ENCODE measurements at places on chromosomes 13 and 19.
A peak's percentile ranks its signal among the peaks of the same experiment; 100 is the strongest.

- peaks cover 23% of the 10 kb centered on the region for H3K4me1 ChIP-seq
- H3K27me3 ChIP-seq: peaks cover 33% of the 10 kb centered on the region
- no peak overlapping the region for H3K4me3 ChIP-seq
- no peak overlapping the region for H3K27ac ChIP-seq
- DNase-seq: no peak
- no peaks in the 10 kb centered on the region for H3K36me3 ChIP-seq
Measured at GRCh38 chr13:113096745-113097305, 8.8 kb upstream of the F7 start.

- no peaks in the 10 kb centered on the region for H3K27me3 ChIP-seq
- peaks cover 63% of the 10 kb centered on the region for H3K4me1 ChIP-seq
- H3K27ac ChIP-seq: peak overlapping the region; percentile 90
- peaks cover 5% of the 10 kb centered on the region for H3K36me3 ChIP-seq
- peak overlapping the region; percentile 54 for H3K4me3 ChIP-seq
Measured at GRCh38 chr13:43245374-43245964, 222.1 kb downstream of the DNAJC15 start.

DNA sequence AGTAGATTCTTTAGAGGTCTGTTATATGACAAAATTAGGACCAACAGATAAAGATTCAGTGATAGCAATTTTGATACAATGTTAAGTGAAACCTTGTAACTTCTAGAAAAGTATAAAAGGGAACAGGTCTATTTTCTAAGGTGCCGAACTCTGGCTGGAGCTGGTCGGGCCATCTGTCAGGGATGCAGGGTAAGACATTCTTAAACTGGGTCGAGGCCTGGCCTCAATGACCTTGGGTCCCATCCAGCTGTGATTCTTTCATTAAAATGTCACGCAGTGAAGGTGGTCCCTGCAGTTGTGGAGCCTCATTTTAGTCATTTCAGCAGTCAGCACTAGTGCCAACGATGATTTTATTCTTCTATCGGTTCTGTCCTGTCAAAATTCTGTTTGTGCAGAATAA is 271.9 kb upstream of the SPRY2 start:
- no peaks in the 10 kb centered on the region for H3K36me3 ChIP-seq
- DNase-seq: no peak
- no peaks in the 10 kb centered on the region for H3K4me1 ChIP-seq
- no peak overlapping the region for H3K27ac ChIP-seq
- H3K27me3 ChIP-seq: no peaks in the 10 kb centered on the region

DNA sequence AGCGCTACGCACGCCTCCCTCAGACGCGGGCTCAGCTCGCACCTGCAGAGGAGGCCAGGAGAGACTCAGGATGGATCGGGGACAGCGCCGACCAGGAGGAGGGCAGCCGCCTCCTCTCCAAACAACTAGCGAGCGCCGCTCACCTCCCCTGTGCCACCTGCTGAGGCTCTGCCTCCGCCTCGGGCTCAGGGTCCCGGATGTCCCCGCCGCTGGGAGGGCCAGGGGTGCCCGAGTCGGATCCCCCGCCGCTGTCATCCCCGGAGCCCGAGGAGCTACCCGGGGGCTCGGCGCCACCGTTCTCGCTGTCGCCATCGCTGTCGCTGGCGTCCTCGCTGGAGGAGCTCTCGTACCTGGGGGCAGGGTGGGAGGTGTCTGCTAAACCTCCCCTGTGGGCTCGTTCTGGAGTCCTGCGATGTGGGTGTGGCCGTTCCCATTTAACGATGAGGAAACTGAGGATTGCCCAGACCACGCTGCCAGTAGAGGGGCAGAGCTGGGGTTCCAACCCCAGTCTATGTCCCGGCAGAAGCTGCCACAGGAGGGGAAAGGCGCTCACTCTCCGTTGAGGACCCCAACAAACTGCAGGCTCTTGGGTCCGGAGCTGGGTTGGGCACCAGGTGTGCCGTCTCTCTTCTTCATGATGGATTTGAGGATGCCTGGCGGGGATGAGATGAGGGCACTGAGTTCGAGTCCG is 9.2 kb downstream of the KANK3 start:
- no peaks in the 10 kb centered on the region for H3K36me3 ChIP-seq
- peaks cover 21% of the 10 kb centered on the region for H3K27me3 ChIP-seq
- no peak overlapping the region for H3K4me3 ChIP-seq

- no peak overlapping the region for H3K4me3 ChIP-seq
- H3K36me3 ChIP-seq: no peaks in the 10 kb centered on the region
- H3K4me1 ChIP-seq: no peaks in the 10 kb centered on the region
- H3K27ac ChIP-seq: no peak overlapping the region
- peaks cover 2% of the 10 kb centered on the region for H3K27me3 ChIP-seq
Measured at GRCh38 chr19:19740755-19741154, 7.8 kb upstream of the ZNF14 start.

GRCh38 chr19:1875646-1876495 is 9.4 kb downstream of the ABHD17A start:
- H3K4me3 ChIP-seq: peak overlapping the region; percentile 97
- H3K27ac ChIP-seq: peak overlapping the region; percentile 97
- DNase-seq: peak; percentile 78
- H3K36me3 ChIP-seq: peaks cover 16% of the 10 kb centered on the region

- no peaks in the 10 kb centered on the region for H3K36me3 ChIP-seq
- no peak overlapping the region for H3K27ac ChIP-seq
- H3K4me1 ChIP-seq: peaks cover 9% of the 10 kb centered on the region
- peaks cover 29% of the 10 kb centered on the region for H3K27me3 ChIP-seq
- DNase-seq: peak; percentile 41
- H3K4me3 ChIP-seq: no peak overlapping the region
Measured at GRCh38 chr19:5880604-5881078, 10.3 kb upstream of the FUT5 start.

DNA sequence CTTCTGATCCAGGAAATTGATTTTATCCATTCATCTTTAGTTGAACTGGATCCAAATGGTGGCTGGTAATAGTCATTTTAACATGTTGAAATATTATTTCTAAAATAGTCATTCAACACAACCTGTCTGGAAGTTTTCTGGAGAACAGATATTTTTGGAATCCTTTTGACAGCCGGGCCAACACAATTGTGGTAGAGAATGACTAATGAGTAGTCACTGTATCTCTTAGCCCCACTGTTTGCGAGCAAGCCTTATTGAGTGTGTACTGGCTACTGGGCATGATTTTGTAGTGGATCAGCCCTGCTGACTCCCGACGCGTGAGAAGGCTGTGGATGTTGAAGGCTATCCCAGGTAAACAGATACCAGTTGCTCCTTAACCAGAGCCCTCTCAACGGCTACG is 383.4 kb downstream of the ZNF536 start:
- H3K4me3 ChIP-seq: no peak overlapping the region
- H3K36me3 ChIP-seq: no peaks in the 10 kb centered on the region
- no peak overlapping the region for H3K27ac ChIP-seq
- no peaks in the 10 kb centered on the region for H3K27me3 ChIP-seq
- H3K4me1 ChIP-seq: no peaks in the 10 kb centered on the region

- no peak overlapping the region for H3K27ac ChIP-seq
- peaks cover 4% of the 10 kb centered on the region for H3K27me3 ChIP-seq
- no peak overlapping the region for H3K4me3 ChIP-seq
- no peaks in the 10 kb centered on the region for H3K36me3 ChIP-seq
- DNase-seq: no peak
- H3K4me1 ChIP-seq: no peaks in the 10 kb centered on the region
Measured at GRCh38 chr19:11485245-11485837, 4.5 kb upstream of the ELAVL3 start.

GRCh38 chr19:58007285-58007684 is 4.7 kb upstream of the ZNF606 start:
- H3K4me1 ChIP-seq: peaks cover 12% of the 10 kb centered on the region
- no peak for DNase-seq
- peaks cover 10% of the 10 kb centered on the region for H3K27me3 ChIP-seq
- no peak overlapping the region for H3K27ac ChIP-seq

DNA sequence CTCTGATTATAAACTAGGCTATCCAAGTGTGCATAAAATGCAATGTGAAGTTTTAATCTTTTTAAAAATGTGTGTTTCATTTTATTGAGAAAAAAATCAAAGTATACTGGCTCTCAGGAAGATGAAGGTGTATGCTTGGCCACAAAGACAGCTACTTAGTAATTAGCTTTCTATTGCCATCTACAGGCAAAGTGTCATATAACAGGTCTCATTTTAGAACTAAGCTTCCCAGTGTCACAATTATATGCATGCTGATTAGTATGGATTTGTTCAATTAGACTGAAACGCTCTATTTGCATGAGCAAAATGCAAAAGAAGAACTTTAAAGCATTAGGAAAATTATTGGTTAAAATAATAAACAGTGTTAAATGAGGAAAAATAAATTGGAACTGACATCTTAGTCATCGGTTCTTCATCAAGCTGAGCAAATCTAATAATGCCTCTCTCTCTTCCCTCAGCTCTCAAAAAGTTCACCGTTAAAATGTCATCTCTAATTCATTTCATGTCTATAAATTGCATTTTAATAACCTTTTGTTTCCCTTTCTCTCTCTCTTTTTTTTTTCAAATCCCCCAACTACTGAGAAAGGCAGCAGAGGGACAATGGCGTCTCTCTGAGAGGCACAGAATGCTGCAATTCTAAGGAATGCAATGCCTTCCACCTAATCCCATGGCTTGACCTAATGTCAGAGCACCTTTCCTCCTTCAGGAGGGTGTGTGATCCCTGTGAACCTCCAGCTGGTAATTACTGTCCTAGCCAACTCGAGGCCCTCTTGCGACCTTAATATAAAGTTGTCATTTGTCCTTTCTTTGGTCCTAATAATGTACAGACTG is 313.1 kb upstream of the MAB21L1 start:
- no peaks in the 10 kb centered on the region for H3K27me3 ChIP-seq
- H3K27ac ChIP-seq: peak overlapping the region; percentile 29
- peak; percentile 47 for DNase-seq
- no peaks in the 10 kb centered on the region for H3K36me3 ChIP-seq

DNA sequence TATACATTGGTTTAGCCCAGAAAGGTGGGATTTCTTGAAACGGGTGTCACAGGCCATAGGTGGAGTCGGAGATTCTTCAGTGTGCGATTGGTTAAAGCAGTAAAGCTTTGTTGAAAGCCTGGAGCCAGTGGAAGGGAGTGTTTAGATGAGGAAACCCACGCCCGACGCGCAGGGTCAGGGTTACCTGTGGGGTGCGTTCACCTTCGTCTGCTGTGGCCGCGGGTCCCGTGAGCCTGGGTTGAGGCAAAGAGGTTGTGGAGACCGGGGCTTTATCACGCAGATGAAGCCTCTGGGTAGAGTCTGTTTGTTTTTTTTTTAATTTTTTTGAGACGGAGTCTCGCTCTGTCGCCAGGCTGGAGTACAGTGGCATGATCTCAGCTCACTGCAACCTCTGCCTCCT is 30.4 kb downstream of the ATP11A start:
- H3K4me3 ChIP-seq: no peak overlapping the region
- DNase-seq: no peak
- no peak overlapping the region for H3K27ac ChIP-seq
- H3K4me1 ChIP-seq: peaks cover 36% of the 10 kb centered on the region
- no peaks in the 10 kb centered on the region for H3K36me3 ChIP-seq

DNA sequence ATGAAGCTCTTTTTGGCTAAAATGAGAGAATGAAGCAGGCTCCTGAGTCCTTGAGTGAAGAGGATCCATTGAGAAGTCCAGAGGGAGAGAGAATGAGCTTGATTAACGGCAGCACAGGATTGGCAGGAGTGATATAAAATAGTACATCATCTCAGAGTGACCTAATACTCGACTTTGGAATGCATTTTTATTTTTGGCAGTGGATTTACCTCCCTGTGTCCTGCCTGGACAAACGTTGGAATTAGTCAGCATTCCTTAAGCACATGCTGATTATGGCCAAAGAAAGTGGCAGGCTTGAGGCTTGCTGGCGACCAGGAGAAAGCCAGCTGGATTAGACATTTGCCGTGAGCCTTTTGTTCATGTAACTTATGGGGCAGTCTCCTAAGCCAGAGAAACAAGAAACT is 22.9 kb downstream of the LRCH1 start:
- H3K4me1 ChIP-seq: peaks cover 92% of the 10 kb centered on the region
- peak overlapping the region; percentile 55 for H3K27ac ChIP-seq
- H3K36me3 ChIP-seq: peaks cover 9% of the 10 kb centered on the region
- no peaks in the 10 kb centered on the region for H3K27me3 ChIP-seq

- no peak overlapping the region for H3K27ac ChIP-seq
- no peak overlapping the region for H3K4me3 ChIP-seq
- H3K4me1 ChIP-seq: no peaks in the 10 kb centered on the region
- no peaks in the 10 kb centered on the region for H3K27me3 ChIP-seq
Measured at GRCh38 chr13:107834717-107835116, 380.6 kb downstream of the LIG4 start.

GRCh38 chr19:5036698-5037563 is 68.0 kb downstream of the KDM4B start:
- peak; percentile 88 for DNase-seq
- H3K27me3 ChIP-seq: peaks cover 1% of the 10 kb centered on the region
- H3K36me3 ChIP-seq: peaks cover 2% of the 10 kb centered on the region
- peaks cover 25% of the 10 kb centered on the region for H3K4me1 ChIP-seq
- H3K4me3 ChIP-seq: peak overlapping the region; percentile 86

GRCh38 chr19:31013384-31014020 is 335.7 kb downstream of the TSHZ3 start:
- peaks cover 4% of the 10 kb centered on the region for H3K27me3 ChIP-seq
- no peak for DNase-seq
- no peaks in the 10 kb centered on the region for H3K36me3 ChIP-seq
- H3K4me1 ChIP-seq: no peaks in the 10 kb centered on the region
- no peak overlapping the region for H3K4me3 ChIP-seq
- no peak overlapping the region for H3K27ac ChIP-seq

DNA sequence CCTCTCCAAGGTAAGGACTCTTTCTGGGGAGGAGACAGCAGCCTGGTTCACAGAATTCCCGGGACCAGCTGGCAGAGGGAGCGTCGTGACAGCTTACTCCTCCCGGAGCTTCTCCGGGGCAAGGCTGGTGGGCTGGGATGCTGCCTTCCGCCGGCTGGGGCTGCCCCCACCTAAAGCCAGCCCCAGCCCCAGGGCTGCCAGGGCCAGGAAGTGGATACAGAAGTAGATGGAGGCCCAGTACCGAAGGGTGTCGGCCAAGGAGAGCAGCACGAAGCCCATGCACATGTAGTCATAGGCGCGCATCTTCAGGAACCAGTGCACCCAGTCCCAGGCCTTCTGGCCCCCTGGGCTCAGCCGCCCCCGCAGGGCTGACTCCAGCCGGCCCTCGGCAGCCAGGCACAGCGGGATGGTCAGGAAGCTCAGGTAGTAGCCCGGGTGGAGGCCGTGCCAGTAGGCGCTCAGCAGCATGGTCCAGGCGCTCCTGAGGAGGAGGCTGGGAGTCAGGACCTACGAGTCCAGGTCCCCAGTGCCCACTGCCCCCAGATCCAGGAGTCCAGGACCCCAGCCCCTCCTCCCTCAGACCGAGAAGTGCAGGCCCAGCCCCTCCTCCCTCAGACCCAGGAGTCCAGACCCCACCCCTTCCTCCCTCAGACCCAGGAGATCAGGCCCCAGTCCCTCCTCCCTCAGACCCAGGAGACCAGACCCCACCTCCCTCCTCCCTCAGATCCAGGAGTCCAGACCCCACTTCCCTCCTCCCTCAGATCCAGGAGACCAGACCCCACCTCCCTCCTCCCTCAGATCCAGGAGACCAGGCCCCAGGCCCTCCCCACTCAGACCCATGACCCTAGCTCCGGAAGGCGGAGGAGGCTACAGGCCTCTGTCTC is 1.2 kb upstream of the TMC4 start:
- H3K27ac ChIP-seq: no peak overlapping the region
- DNase-seq: no peak
- peaks cover 14% of the 10 kb centered on the region for H3K36me3 ChIP-seq
- peaks cover 9% of the 10 kb centered on the region for H3K27me3 ChIP-seq
- H3K4me3 ChIP-seq: no peak overlapping the region

- no peak overlapping the region for H3K4me3 ChIP-seq
- peaks cover 3% of the 10 kb centered on the region for H3K36me3 ChIP-seq
- H3K27ac ChIP-seq: no peak overlapping the region
- H3K4me1 ChIP-seq: peaks cover 9% of the 10 kb centered on the region
- peak; percentile 27 for DNase-seq
Measured at GRCh38 chr13:99339736-99340397, 32.7 kb upstream of the GPR183 start.

GRCh38 chr19:6108721-6109633 is 1.3 kb downstream of the RFX2 start:
- peak overlapping the region; percentile 96 for H3K27ac ChIP-seq
- peak; percentile 59 for DNase-seq
- H3K36me3 ChIP-seq: peaks cover 4% of the 10 kb centered on the region

All from HFFc6 (cell line).